ENCODE measurements at places on chromosomes 7 and 10. TPM values are rescaled to one million over a fixed set of nuclear protein-coding genes. Genes with fewer than 3 reads are reported as not detected.
A peak's percentile ranks its signal among the peaks of the same experiment; 100 is the strongest.

DNA sequence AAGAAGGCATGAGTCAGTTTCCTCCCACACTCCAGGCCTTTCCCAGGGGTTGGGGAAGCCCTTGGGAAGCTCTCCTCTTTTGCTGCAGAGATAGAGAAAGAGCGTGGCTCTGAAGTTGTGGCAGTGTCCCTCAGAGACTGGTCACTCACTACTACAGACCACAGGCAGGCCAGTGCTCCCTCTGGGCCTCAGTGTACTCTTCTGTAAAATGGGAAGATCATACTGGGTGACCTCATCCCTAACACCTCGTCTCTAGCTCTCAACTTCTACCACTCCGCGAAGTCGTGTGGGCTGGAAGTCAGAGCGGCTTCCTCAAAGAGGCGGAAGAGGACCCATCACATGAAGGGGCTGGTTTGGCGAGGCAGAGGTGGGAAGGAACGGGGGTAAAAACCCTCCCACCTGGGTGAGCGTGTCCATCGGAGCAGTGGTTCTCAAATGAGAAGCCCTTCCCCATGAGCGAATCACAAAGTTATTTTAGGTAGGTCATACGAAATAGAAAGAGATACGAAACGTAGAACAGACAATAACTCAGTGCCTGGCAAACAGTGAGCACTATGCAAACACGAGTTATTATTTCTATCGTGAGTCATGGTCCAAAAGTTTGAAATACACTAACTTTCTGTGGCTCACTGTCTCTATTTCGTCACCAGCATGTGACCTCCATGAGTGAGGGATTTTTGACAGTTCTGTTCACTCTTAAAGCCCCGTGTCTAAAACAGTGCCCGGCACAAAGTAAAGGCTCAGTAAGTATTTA lies 32.7 kb downstream of the PRKAG2 start:
- no peaks in the 10 kb centered on the region for H3K27me3 ChIP-seq
- H3K36me3 ChIP-seq, result no peaks in the 10 kb centered on the region

- H3K4me1 ChIP-seq, result no peaks in the 10 kb centered on the region
- ATAC-seq, result no peak
- no peaks in the 10 kb centered on the region for H3K36me3 ChIP-seq
- H3K27ac ChIP-seq, result no peak overlapping the region
- no peak overlapping the region for H3K4me3 ChIP-seq
- no peaks in the 10 kb centered on the region for H3K27me3 ChIP-seq
Measured at GRCh38 chr7:148021507-148022045, 569.0 kb upstream of the C7orf33 start.

DNA sequence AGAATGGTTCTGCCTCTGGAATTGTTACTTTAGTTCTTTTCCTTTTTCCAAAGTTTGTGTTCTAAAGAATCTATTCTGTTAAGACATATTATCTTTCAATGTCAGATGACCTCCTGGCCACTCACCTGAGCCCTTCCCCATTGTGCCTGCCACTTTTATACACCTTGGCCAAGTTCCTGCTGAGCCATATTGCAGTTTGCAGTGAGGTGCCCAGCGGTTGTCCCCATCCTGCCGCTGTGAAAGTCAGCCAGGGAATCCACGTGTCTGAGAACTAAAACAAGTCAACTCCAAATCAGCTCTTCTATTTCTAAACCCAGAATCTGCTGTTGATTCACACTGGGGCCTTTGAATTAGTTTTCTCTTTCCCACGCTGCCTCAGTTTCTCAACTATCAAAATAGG lies 641.1 kb downstream of the SUGCT start:
- H3K4me3 ChIP-seq, result no peak overlapping the region
- H3K27ac ChIP-seq, result no peak overlapping the region
- no peak for ATAC-seq
- no peaks in the 10 kb centered on the region for H3K27me3 ChIP-seq
- no peaks in the 10 kb centered on the region for H3K36me3 ChIP-seq

GRCh38 chr7:155206318-155207020 lies 91.2 kb upstream of the INSIG1 start:
- H3K27me3 ChIP-seq, result no peaks in the 10 kb centered on the region
- H3K4me1 ChIP-seq, result peaks cover 25% of the 10 kb centered on the region
- peak overlapping the region; percentile 84 for H3K4me3 ChIP-seq
- H3K27ac ChIP-seq, result peak overlapping the region; percentile 98

Gene PON2
- 9.3 TPM for total RNA-seq

- peaks cover 18% of the 10 kb centered on the region for H3K4me1 ChIP-seq
- ATAC-seq, result no peak
- H3K27ac ChIP-seq, result no peak overlapping the region
- peaks cover 37% of the 10 kb centered on the region for H3K36me3 ChIP-seq
- H3K4me3 ChIP-seq, result no peak overlapping the region
Measured at GRCh38 chr10:16814012-16814411, 3.2 kb downstream of the RSU1 start.

Gene HECW1
- not detected for total RNA-seq

Gene INHBA
- total RNA-seq, result not detected

- no peak for ATAC-seq
- no peak overlapping the region for H3K27ac ChIP-seq
- H3K27me3 ChIP-seq, result peaks cover 11% of the 10 kb centered on the region
- H3K4me3 ChIP-seq, result no peak overlapping the region
- no peaks in the 10 kb centered on the region for H3K36me3 ChIP-seq
Measured at GRCh38 chr7:39085590-39086049, 107.9 kb downstream of the POU6F2 start.

- no peak overlapping the region for H3K27ac ChIP-seq
- peaks cover 5% of the 10 kb centered on the region for H3K27me3 ChIP-seq
- H3K36me3 ChIP-seq, result no peaks in the 10 kb centered on the region
- no peak for ATAC-seq
- no peak overlapping the region for H3K4me3 ChIP-seq
Measured at GRCh38 chr10:69865450-69865849, 63.7 kb downstream of the COL13A1 start.

DNA sequence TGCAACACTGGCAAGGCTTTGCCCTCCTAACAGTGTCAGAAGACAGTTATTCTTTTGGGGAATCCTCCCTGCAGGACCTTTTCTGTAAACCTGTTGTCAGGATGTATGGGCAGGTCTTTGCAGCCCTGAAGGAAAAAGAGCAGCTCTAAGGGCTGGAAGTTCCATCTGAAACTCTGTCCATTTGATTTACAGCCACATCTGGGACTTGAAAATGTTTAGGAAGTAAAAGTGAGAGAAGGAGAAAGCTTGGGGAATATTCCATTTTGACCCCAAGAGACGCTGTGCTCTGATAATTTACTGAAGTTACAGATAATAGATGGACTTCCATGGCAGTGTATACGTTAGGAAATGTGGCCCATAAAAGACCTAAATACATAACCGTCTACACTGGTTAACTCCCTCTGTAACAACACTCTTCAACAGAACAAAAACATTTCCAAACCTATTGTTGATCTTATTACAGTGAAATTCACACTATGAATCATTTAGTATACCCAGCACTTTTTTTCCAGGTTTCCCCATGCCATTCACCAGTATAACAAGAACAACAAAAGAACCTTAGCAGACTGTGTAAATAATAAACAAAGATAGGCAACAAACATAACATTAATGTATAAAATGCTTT lies 89.1 kb downstream of the KIAA1549 start:
- no peak overlapping the region for H3K27ac ChIP-seq
- no peak overlapping the region for H3K4me3 ChIP-seq
- ATAC-seq, result no peak
- no peaks in the 10 kb centered on the region for H3K36me3 ChIP-seq
- peaks cover 10% of the 10 kb centered on the region for H3K27me3 ChIP-seq

GRCh38 chr7:2508327-2509215 lies 11.0 kb upstream of the LFNG start:
- peak overlapping the region; percentile 73 for H3K27ac ChIP-seq
- no peaks in the 10 kb centered on the region for H3K27me3 ChIP-seq
- no peaks in the 10 kb centered on the region for H3K36me3 ChIP-seq

DNA sequence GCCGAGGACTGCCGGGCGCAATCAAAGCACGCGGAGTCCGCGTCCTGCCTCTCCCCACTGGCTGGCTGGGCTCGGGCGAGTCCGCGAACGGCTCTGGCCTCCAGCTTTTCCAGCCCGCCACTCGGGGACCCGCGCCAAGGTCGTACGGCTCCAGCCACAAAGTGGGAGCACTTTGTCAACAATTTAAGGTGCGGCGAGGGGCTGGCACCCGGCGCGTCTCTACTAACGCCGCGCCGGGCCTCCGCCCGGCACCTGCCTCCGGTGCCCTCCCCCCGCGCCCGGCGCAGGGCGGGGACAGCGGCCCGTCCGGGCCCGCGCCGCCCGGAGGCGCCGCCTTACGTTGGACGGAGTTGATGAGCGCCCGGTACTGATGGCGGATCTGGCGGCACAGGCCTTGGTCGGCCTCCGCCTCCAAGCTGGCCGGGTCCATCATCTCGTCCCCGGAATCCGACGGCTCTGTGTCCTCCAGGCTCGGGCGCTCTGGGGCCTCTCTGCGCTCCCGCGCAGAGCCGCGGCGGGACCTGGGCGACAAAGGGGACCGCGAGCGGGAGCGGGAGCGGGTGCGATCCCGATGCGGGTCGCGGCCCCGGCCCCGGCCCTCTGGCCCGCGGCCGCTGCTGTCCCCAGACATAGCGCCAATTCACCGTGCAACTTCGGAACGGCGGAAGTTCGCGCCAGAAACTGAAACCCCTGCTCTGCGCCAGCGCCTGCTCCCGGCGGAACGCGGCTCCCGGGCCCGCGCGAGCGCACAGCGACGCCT lies at the start of gene NSMCE4A:
TSS of gene NSMCE4A (minus strand) at position 683 of the 760 bp plus-strand sequence. CDS start at position 631, 52 bp downstream.
- peak within 1 kb of the TSS; percentile 83 for H3K4me3 ChIP-seq
- H3K36me3 ChIP-seq, result peaks cover 39% of the 10 kb centered on the region
- H3K27ac ChIP-seq, result no peak within 1 kb of the TSS
- no peaks in the 10 kb centered on the region for H3K27me3 ChIP-seq
- H3K4me1 ChIP-seq, result peaks cover 10% of the 10 kb centered on the region

Gene SFRP5
- total RNA-seq, result not detected

GRCh38 chr7:155205368-155206317 lies 92.0 kb upstream of the INSIG1 start:
- H3K27ac ChIP-seq, result peak overlapping the region; percentile 98
- H3K36me3 ChIP-seq, result peaks cover 11% of the 10 kb centered on the region
- H3K4me3 ChIP-seq, result peak overlapping the region; percentile 84
- H3K4me1 ChIP-seq, result peaks cover 25% of the 10 kb centered on the region
- no peaks in the 10 kb centered on the region for H3K27me3 ChIP-seq

Gene HABP2
- not detected for total RNA-seq

DNA sequence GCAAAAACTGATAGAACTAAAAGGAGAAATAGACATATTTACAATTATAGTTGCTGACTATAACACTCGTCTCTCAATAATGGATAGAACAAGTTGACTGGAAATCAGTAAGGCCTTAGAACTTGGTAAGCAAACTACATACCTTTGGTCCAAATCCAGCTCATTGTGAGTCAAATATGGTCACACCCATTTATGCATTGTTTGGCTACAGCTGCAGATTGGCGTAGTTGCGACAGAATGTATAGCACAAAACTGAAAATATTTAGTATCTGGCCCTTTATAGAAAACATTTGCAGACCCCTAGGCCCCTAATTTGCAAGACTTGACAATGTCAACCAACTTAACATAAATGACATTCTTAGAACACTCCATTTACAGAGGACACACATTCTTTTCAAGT lies 103.6 kb upstream of the EGR2 start:
- no peak overlapping the region for H3K4me3 ChIP-seq
- H3K27me3 ChIP-seq, result peaks cover 18% of the 10 kb centered on the region
- no peaks in the 10 kb centered on the region for H3K36me3 ChIP-seq
- no peak for ATAC-seq
- H3K4me1 ChIP-seq, result peaks cover 5% of the 10 kb centered on the region

- H3K4me3 ChIP-seq, result no peak overlapping the region
- H3K4me1 ChIP-seq, result peaks cover 19% of the 10 kb centered on the region
- no peak for ATAC-seq
Measured at GRCh38 chr10:46297406-46298204, 10.8 kb downstream of the ANTXRL start.

GRCh38 chr7:112306903-112307302 lies 100.4 kb downstream of the ZNF277 start:
- no peak overlapping the region for H3K4me3 ChIP-seq
- no peaks in the 10 kb centered on the region for H3K27me3 ChIP-seq
- peaks cover 40% of the 10 kb centered on the region for H3K36me3 ChIP-seq
- no peak overlapping the region for H3K27ac ChIP-seq
- no peaks in the 10 kb centered on the region for H3K4me1 ChIP-seq
- ATAC-seq, result no peak

DNA sequence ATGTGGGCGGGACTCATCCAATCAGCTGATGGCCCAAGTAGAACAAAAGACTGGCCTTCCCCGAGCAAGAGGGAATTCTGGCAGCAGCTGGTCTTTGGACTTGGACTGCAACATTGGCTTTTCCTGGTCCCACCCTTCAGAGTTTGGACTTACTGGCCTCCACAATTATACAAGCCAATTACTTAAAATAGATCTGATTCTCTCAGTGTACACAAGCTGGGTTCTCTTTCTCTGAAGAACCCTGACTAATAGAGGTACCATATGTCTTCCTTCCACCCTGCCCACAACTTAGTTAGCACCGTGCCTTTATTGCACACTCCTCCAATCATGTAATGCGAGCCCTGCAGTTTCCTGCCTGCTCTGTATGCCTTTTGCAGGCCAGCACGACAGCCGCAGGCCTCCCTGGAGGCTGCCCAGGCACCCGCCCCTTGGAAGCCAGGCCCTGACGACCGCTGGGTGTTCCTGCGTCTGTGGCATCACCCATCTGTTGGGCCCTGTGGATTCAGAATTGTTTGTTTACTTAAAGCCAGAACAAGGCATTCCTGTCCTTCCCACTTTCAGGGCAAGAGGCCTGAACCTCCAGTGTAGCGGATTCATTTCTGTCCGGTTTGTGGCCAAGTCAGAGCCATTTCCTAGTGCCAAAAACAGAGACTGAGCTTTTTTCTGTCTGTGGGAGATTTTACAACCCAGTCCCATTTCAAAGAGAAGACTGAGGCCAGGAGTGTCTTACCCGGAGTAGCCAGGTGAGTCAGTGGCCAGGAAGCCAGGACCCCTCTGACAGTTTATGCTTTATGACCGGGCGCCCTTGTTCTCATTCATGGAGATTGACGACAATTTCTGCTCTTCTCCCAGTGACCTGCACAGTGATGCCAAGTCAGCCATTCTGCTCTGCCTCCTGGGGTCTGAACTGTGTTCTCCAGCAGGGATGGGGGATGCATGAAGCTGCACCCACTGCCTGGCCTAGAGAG lies 968 bp upstream of the INMT start:
- no peaks in the 10 kb centered on the region for H3K36me3 ChIP-seq
- H3K4me1 ChIP-seq, result no peaks in the 10 kb centered on the region
- no peaks in the 10 kb centered on the region for H3K27me3 ChIP-seq
- ATAC-seq, result no peak
- H3K4me3 ChIP-seq, result no peak overlapping the region

GRCh38 chr7:100745184-100745583 lies 11.8 kb downstream of the ZAN start:
- no peak overlapping the region for H3K27ac ChIP-seq
- H3K4me3 ChIP-seq, result peak overlapping the region; percentile 64
- H3K36me3 ChIP-seq, result no peaks in the 10 kb centered on the region
- ATAC-seq, result no peak
- H3K4me1 ChIP-seq, result peaks cover 3% of the 10 kb centered on the region

GRCh38 chr10:116371737-116372136 lies 47.5 kb downstream of the CCDC172 start:
- no peaks in the 10 kb centered on the region for H3K4me1 ChIP-seq
- no peak for ATAC-seq
- H3K36me3 ChIP-seq, result no peaks in the 10 kb centered on the region
- no peak overlapping the region for H3K4me3 ChIP-seq
- no peak overlapping the region for H3K27ac ChIP-seq
- H3K27me3 ChIP-seq, result peaks cover 13% of the 10 kb centered on the region

- H3K36me3 ChIP-seq, result no peaks in the 10 kb centered on the region
- ATAC-seq, result no peak
- H3K27me3 ChIP-seq, result peaks cover 7% of the 10 kb centered on the region
- no peak overlapping the region for H3K27ac ChIP-seq
- H3K4me1 ChIP-seq, result no peaks in the 10 kb centered on the region
Measured at GRCh38 chr10:86258499-86258898, 108.1 kb downstream of the GRID1 start.

All from activated T-helper 17 cell treated with anti-CD3 and anti-CD28 coated beads, Interleukin-2, amount 50 U/mL, for 72 hours (primary cell).